ENCODE measurements at places on chromosomes 2 and 18.

DNA sequence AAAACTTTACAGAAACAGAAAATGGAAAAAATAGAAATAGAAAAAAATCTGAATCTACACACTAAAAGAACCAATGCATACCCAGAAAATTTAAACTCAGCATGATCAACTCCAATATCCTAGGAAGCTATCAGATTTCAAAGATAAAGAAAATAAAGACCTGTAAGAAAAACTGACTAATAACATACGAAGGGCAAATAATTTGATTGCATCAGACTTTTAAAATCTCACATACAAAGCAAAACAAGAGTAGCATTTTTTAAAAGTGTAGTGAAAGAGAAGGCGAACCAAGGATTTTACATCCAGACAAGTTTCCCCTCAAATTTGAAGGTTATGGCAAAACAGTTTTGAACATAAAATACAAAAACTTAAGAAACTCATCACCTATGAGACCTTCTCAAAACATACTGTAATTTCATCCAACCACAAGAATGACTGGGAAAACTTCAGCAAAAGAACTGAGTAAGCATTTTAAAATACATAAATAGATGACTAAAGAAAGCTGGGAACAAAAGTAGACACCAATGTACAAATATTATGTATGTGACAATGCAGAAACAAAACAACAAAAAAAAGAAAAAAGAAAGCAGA lies 54.8 kb downstream of the NBAS start:
- no peak for DNase-seq

DNA sequence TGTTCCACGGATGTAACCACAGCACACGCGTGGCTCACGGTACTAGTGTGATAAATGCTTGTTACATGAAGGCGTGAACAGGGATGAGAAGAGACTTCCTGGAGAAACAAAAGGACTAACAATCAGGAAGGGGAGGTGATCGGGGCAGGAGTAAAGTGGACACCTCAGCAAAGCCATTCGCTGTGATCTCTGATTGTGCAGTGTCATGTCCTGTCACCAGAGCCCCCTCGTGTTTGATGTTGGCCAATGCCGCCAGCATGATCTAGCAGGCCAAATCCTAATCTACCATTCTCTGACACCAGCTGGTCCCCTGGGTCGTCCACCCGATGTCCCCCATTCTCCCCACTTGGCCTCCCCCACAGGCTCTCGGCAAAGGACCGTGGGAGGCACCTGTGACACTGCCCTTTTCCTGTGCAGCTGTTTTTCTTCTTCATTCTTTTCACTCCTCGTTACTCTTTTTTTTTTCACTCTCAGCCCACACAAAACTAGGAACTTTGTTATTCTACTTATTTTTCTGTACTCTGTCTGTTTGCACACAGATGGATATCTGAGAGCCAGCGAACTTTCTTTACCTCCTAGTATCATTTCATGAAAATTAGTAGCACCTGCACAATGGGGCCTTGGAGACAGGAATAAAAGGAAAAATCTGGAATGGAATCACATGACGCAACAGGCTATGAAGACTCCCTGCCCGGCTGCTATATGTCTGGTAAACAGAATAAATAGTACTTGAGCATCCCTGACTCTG lies 146.8 kb downstream of the TGIF1 start:
- DNase-seq = peak; percentile 67

GRCh38 chr2:65255356-65255755 lies 27.7 kb downstream of the ACTR2 start:
- no peak for DNase-seq

GRCh38 chr18:9319333-9319732 lies 15.2 kb upstream of the TWSG1 start:
- DNase-seq = no peak

DNA sequence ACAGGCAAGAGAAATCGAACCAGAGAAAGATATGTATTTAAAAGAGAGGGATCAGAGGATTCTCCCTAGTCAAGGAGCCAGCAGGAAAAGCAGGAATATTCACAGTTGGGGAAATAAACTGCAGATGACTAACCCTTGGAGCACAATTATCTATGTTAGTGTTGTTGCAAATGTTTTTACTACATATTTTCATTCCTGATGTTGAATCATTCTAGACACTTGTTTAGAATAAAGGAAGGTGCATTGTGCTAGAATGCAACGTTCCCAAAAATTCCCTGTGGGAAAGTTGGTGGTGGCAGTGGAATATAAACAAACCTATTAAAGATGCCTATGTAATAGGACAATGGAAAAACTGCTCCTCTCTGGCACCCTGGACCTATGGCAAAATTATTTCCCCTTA lies 63.3 kb downstream of the DTNA start:
- DNase-seq = no peak

DNA sequence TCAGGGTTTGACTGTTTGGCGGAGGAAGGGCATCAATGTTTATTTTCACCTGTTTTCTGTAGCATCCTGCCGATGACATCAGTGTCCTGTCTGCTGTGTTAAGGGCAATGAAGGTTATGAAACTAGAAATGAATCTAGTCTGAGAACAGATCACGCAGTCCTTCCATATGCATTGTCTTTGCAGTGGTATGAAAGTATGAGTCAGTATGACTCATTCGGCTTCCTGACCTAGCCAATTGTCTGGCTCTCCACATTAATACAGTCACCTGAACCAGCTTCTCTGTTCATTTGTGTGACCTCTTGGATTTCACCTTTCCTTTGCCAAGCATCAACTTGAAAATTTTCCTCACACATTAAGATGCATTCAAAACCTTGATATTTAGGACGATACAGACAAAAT lies 353.8 kb downstream of the RND3 start:
- no peak for DNase-seq

GRCh38 chr18:79400091-79400590 lies 4.4 kb downstream of the NFATC1 start:
- DNase-seq = no peak

DNA sequence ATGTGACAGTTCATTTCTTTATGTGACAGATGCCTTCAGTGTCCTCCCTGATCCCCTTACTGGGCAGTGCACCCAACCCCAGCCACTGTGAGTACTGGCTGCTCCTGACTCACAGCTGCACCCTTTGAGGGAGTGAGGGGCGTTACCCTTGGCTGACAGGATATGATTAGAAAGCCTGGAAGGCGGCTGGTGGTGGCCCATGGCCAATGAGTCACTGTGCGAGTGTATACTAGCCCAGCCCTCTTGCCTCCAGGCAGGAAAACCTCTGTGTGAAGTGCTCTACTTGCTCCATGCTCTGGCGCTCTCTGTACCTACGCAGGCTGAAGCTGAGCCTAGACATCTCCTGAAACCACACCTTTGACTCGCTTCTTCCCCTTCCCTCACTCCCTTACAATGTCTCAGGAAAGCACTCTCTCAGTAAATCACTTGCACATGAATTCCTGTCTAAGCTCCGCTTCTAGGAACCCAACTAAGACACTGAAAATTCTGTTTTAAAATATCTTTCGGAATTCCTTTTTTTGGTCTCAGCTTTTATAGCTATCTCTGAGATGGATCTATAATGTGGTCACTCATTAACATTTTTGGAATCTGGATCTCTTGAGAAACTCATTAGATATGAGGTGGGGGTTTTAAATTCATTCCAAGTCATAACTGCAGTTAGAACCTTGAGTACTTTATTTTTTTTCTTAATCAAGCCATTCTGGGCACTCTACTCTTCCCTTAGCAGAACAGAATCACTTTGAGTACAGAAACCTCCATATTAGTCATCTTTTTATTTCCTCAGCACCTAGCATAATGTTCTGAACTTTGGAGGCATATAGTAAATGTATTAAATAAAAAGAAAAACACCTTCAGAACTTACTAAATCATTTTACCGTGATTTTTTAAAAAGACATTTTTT lies 25.3 kb upstream of the STAM2 start:
- DNase-seq = peak; percentile 16

DNA sequence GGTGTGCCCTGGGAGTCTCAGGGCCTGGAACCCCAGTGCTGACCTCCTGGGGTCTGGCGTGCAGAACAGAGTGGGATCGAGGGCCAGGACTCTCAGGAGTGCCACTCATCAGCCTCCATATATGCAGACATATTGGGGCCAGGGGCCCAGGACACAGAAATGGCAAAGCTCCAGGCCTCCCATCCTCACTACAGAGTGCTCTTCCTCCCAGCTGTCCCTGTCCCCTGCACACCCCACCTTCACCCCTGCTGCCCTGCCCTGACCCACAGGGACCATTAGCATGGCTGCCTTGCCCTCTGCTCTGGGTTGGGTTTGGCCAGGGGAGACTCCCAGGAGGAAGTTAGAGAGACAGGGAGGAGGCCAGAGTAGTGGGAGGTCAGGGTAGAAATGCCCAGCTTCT lies 2.8 kb downstream of the TEX51 start:
- no peak for DNase-seq

GRCh38 chr2:15069149-15069548 lies 436.6 kb downstream of the LRATD1 start:
- no peak for DNase-seq

GRCh38 chr2:128327180-128327964 lies 8.7 kb upstream of the HS6ST1 start:
- no peak for DNase-seq

GRCh38 chr2:70357684-70358071 lies 55.8 kb upstream of the FAM136A start:
- DNase-seq = no peak

DNA sequence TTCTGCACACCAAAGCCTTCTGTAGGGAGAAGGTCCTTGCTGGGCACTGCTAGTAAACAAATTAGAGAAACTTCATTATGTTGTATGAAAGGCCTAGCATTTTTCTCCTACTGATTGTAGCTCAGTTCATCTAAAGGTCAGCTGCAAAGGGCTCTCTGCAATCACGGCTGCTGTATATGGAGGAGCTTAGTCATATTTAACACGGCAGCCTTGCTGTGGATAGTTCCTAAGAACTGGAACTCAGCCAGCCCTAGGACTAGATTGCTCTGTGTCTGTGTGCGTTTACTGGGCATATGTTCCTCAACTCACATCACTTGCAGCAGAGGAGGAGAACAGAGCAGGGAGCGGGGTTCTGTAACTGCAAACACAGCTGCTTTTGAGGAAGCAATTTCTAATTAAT lies 1103.9 kb upstream of the KLHL29 start:
- no peak for DNase-seq

- DNase-seq = no peak
Observed at GRCh38 chr2:24047703-24048033, 477 bp upstream of the WDCP start.

GRCh38 chr2:227228061-227228667 lies 63.7 kb downstream of the COL4A3 start:
- DNase-seq = peak; percentile 35

DNA sequence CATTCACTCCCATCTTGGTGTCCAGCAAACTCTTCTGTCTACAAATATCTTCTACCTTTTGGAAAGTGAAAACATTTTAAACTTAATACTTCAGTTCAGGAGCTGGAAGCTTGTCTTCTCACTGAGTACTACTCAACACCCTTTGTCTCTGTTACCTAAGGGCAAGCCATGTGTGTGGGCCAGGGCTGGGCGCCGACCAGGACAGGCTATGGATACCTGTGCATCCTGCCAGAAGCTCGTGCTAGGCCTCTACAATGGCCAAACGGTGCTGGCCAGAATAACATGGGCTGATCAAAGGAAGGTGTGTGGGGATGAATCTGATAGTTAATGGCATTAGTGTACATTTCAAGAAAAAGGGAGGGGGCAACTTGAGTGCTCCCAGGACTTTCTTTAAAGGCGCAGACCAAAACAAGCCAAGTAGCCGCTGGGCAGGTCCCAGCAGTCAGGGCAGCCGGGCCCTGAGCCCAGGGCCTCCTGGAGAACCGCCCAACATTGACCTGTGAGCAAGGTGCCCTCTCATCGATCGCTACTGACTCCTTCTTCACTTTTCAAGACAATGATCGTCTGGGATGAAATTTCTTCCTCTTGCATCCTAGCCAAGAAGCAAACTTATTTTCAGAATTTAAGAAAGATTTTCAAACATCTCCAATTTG lies 29.0 kb upstream of the ID2 start:
- no peak for DNase-seq

GRCh38 chr2:222017252-222017850 lies 281.4 kb downstream of the PAX3 start:
- DNase-seq = no peak

GRCh38 chr2:121873864-121874263 lies 118.4 kb downstream of the TSN start:
- DNase-seq = no peak

DNA sequence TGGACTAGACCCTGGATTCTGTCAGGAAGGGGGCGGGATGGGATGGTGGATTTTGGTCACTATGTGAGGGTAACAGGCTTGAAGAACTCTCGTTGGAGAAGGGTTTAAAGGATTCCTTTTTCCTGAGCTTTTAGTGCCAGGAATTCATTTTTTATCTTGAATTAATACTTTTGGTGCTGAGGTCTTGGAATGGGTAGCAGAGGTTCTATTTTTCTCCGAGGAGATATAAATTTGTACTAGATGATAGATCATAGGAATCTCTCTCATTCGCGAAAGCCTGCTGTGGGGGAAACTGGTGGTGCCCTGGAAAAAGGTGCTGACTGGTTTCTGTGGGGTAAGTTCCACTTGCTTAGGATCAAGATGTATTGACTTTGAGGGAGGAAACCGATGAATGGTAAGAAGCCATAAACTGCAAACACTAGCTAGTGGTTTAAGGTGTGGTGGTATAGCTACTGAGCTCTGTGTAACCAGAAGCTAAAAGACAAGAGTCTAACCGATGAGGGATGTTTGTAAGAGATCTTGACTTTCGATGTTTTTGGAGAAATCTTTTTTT lies 706 bp downstream of the AGPS start:
- peak; percentile 20 for DNase-seq

- DNase-seq = peak; percentile 15
Observed at GRCh38 chr2:159946326-159946999, 116.0 kb downstream of the PLA2R1 start.

DNA sequence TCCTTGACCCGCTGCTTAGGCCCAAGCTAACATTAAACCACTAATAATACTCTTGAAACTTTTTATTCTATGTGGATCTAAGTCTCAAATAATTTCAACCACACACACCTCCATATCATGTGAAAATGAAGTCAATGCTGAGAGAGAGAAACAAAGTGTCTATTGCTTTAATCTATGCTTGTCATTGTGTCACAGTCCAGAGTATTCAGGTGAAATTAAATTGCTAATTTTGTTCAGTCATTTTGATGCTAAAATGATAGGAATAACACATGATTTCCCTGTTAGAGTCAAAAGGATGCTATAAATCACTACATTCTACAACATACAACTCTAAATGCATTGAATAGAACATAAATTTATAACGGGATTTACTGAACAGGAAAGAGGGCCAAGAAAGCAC lies 195.4 kb downstream of the ERBB4 start:
- no peak for DNase-seq

DNA sequence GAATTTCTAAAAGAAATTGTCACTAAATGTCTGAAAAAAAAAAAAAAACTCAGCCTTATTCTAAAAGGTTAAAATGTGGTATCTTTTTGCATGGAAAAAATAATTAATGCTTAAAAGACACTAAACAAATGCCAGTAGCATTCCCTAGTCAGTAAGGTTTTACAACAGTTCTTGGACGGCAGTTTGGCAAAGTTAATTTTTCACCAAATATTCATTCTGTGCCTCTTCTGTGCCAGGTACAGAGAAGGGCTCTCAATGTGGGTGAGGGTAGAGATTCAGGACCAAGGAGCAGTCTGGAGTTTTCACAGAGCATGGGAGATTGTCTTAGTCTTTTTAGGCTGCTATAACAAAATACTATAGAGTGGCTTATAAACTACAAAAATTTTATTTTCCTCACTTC lies 6.0 kb upstream of the CCDC93 start:
- DNase-seq = no peak
